ENCODE measurements at places on chromosomes 2 and 18. TPM values are rescaled to one million over a fixed set of nuclear protein-coding genes. Genes with fewer than 3 reads are reported as not detected.

The SMYD1 gene
- not detected for total RNA-seq

The ZBTB7C gene
- 0.46 TPM for total RNA-seq

The ATG9A gene
- total RNA-seq = 73.7 TPM

The LINC00305 gene
- total RNA-seq = not detected

The PDE11A gene
- 0.50 TPM for total RNA-seq

The ANKRD53 gene
- 0.30 TPM for total RNA-seq

The MSTN gene
- total RNA-seq = 0.13 TPM

The ATRAID gene
- 155 TPM for total RNA-seq

The SMPD4 gene
- 19.7 TPM for total RNA-seq

The MAB21L4 gene
- total RNA-seq = not detected

The ADRA2B gene
- total RNA-seq = 14.9 TPM

The NTSR2 gene
- total RNA-seq = not detected

The KCNJ13 gene
- not detected for total RNA-seq

The GREB1L gene
- 1.0 TPM for total RNA-seq

The FAM237A gene
- total RNA-seq = not detected

The DYNAP gene
- not detected for total RNA-seq

Measured in smooth muscle cell of the pulmonary artery (primary cell).